Activated gamma-delta T cell treated with Interleukin-2 at 50 U/mL for 16 hours (primary cell): ENCODE measurements at places on chromosomes 12 and 14.

DNA sequence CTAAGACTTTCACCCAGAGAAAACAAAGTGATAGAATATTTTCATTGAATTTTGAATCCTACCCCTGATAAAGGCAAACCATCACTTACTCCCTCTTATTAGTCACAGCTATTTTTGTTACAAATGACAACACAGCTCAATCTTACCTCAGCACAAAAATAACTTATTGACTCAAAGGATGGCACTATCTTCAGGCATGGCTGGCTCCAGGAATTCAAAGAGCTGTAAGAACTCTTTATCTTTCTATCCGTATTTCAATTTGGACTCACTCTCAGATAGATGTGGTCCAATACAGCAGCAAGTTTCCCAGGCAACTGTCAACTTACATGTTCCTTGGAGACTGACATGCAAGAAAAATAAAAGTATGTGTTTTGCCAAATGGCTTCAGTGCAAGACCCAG, 709.4 kb upstream of the MDGA2 start:
- DNase-seq = no peak

GRCh38 chr14:26056036-26056616, 541.7 kb downstream of the NOVA1 start:
- no peak for DNase-seq

DNA sequence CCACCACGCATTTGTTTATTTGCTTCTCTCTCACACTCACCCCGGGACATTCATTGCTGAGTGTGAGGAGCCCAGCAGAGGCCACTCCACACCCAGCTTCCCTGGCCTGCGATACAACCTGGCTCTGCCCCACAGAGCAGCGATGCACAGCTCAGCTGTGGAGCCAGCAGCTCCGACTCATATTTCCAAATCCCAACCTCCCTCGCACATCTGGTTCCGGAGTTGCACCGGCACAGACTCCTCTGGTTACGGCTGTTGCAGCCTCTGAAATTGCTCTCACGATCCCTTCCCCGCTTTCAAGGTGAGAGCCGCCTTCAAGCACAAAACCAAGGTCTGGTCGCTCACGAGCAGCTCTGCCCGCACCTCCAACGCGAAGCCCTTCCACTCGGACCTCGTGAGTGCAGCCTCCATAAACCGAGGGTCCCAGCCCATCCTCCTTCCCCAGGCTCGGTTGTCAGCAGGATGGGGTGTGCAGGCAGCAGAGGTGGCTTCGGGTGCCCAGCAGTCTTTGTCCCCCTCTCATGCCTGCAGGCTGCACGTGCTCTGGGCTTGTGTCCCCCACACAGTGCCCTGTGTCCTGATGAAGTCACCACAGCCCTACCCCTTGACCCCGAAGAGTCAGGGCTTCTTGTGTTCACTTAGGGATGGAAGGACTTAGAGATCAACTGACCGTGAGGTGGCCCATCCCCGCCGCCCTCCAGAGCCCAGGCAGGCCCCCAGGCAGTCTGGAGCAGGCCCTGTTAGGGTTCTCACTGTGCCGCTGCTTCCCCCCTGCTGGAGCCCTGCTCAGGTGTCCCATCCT, 184.3 kb downstream of the ADGRD1 start:
- DNase-seq = no peak

- no peak for DNase-seq
These were observed 137.0 kb upstream of the MDM1 start for GRCh38 chr12:68469113-68469512.
